Dermis blood vessel endothelial cell (primary cell): ENCODE measurements at places on chromosomes 7 and 10. TPM values are rescaled to one million over a fixed set of nuclear protein-coding genes. Genes with fewer than 3 reads are reported as not detected.

SPDYE2 gene
- not detected in 2 replicates for total RNA-seq

CLDN4 gene
- 0.51 and 1.2 TPM in 2 replicates for total RNA-seq

TFPI2 gene
- total RNA-seq: 112 and 152 TPM in 2 replicates

SLC18A2 gene
- total RNA-seq: 0.05 TPM in 1 of 2 replicates, not detected in the other

CDK5 gene
- 14.1 and 17.6 TPM in 2 replicates for total RNA-seq

ACSL5 gene
- total RNA-seq: 64.2 and 66.1 TPM in 2 replicates

PRTFDC1 gene
- total RNA-seq: 8.0 and 13.2 TPM in 2 replicates

TMEM273 gene
- 16.2 and 49.9 TPM in 2 replicates for total RNA-seq

PTTG1IP2 gene
- total RNA-seq: not detected in 2 replicates

MMP21 gene
- total RNA-seq: 0.34 and 0.65 TPM in 2 replicates
